ENCODE measurements at places on chromosomes 11 and 22.

DNA sequence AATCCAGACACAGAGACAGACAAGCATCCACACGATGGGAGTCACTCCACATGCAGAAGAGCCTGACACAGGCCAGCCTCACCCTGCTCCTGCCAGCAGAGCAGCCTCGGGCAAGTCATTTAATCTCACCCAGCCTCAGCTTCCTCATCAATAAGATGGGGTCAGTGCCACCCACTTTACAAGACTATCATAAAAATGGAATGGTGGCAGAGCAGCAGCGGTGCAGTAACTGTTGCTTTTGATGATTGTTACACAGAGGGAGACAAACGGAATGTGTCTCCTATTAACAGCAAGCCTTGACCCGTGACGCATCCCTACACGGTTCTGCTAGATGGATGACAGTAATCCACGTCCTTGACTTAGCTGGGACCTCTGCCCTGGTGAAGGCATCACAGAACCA lies 26.0 kb upstream of the ARFGAP3 start:
- DNase-seq: no peak

- no peak for DNase-seq
Measured at GRCh38 chr11:85595285-85595884, 31.8 kb downstream of the DLG2 start.

- no peak for DNase-seq
Measured at GRCh38 chr22:37207981-37208380, 4.3 kb downstream of the SSTR3 start.

- DNase-seq: no peak
Measured at GRCh38 chr11:69915151-69915500, 95.9 kb upstream of the FGF3 start.

DNA sequence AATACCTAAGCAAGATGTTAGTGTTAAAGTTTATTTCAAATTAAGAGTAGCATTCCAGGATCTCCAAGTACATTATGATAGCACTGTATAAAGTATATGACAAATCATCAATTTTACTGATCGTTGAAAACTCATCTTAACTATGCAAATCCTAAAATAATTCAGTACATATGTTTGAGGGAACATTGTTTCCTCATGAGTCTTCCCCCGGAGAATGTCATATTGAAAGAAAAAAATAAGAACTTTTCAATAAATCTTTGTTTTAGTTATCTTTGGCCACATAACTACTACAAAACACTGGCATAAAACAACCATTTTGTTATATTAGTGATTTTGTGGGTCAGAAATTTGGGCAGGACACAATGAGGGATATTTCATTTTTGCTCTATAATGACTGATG lies 135.4 kb downstream of the METTL15 start:
- no peak for DNase-seq

DNA sequence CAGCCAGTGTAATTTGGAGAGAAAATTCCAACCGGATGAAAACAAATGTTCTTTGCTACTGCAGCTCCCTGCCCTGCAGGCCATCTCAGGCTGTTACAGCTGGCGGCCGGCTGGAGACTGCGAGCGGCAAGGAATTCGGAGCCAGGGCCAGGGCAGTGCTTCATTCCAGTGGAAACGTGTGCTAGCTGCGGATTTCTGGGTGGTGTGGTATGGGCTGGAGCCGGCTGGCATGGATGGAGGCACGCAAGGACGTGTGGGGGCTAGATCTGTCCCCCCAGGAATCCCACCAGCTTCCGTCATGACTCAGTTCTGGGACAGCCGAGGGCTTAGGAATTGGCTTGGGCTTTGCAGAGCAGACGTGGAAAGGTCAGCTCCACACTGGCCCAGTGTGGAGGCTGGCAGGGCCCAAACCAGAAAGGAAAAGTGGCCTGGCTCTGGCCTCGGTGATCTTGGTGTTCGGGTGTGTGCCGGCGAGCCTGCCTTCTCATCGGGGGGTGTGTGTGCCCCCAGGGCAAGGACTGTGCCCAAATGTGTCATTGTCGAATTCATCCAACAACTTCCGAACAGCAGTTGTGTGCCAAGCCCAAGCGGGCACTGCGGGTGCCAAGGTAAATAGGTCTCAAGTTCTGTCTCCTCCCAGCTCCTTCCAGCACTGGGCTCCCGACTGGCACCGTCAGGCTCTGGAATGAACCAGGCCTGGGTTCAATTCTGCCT lies 48.1 kb upstream of the SHISAL1 start:
- no peak for DNase-seq

- no peak for DNase-seq
Measured at GRCh38 chr11:95363708-95364107, 132.7 kb upstream of the SESN3 start.

- no peak for DNase-seq
Measured at GRCh38 chr11:35089666-35090065, 49.3 kb upstream of the CD44 start.

DNA sequence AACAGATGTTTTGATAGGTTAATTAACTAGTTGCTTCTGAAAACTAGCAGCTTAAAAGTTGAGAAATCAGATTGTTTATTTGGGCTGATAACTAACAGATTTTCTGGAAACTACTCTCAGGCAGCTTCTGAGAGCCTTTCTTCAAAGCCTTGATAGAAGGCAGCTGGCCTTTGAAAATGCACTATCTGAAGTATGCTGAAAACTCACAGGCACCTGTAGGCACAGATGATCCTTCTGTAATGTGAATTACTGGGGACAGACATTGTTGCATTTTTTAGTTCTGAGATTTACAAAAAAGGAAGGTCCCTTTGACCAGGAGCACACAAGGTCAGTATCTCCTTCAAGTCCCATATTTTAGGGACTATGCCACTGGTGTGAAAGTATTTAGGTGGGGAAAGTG lies 460.8 kb upstream of the CNTN5 start:
- no peak for DNase-seq

- DNase-seq: no peak
Measured at GRCh38 chr11:46381048-46381818, at the start of gene MDK. Gene MDK (plus strand): TSS chr11:46381669. CDS start chr11:46382058, 389 bp downstream.

DNA sequence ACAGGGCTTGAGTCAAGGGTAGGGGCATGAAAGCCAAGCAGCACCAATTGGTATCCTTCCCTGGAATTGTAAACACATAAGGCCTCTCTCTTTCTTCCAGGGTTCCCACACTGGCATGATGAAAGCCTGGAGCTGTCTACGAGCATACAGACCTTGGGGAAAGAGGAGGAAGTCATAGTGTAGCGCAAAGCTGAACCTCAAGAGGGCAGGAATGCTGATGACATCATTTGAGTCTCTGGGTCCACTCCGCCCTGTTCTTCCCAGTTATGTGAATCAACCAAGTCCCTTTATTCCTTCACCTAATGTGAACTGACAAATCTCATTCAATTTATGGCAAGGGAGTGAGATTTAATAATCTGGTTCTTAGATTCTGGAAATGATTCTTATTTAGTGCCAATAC lies 266.4 kb upstream of the NCAM1 start:
- no peak for DNase-seq

DNA sequence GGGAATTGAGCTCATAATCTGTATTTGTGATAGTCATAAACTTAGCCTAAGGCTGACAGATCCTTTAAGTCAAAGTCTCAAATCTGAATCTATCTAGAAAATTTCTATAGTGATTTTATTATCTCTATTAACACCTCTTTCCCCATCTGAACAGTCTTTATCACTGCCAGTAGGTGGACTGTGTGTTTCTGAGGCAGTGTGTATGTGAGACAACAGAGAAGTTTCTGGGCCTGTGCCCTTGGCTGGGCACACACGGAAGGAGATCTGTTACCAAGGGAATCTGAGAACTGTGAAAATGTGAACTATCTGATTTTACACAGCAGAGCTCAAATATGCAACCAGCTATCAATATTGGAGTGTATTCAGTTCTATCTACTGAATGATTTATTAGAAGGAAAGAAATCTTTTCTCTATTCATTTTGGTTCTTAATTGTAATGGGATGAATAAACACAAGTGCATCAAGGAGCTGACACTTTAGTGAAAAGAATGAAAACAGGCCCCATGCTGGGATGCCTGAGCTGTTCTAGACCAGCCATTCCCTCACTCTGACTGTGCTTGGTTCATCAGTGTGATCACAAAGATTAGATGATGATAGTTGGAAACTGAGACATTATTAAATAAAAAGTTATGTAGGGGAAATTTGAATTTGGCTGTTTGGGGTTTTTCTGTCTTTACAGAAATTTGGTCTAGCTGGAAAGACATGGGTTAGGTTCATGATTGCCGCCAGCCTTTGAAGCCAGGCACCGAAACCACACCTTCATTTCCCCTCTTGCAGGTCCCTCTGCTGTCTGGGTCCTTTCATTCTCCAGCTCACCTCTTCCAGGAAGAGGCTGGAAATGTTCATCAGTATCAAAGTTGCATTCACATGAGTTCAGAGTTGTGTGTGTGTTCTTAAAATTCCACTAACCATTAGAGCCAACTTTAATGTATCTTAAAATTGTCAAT lies 68.1 kb downstream of the LIF start:
- peak; percentile 31 for DNase-seq

DNA sequence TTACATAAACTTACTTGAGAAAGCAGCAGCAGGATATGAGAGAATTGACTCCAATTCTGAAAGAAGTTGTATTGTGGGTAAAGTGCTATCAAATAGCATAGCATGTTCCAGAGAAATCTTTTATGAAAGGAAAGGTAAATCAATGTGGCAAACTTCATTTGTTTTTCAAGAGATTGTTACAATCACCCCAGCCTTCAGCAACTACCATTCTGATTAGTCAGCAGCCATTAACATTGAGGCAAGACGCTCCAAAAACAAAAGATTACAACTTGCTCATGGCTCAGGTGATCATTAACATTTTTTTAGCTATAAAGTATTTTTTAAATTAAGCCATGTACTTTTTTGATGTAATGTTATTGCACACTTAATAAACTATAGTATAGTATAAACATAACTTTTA lies 357.2 kb downstream of the TMEM135 start:
- no peak for DNase-seq

DNA sequence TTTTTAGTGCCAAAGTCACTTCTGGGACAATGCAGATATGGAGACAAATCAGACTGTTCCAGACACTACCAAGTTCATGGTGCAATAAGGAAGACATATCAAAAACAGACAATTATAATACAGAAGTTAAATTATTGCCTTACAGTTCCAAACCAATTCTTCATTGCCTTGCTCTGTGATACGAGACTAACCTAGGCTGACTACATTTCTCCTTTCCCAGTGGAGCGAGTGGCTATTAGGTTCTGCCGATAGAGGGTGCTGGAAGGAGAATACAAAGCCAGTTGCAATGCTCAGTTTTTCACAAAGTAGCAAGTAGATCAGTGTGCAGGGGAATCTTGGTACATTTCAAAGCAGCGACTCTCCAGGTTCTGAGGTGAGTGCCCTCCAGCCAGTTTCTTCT lies 67.8 kb downstream of the FAM168A start:
- no peak for DNase-seq

DNA sequence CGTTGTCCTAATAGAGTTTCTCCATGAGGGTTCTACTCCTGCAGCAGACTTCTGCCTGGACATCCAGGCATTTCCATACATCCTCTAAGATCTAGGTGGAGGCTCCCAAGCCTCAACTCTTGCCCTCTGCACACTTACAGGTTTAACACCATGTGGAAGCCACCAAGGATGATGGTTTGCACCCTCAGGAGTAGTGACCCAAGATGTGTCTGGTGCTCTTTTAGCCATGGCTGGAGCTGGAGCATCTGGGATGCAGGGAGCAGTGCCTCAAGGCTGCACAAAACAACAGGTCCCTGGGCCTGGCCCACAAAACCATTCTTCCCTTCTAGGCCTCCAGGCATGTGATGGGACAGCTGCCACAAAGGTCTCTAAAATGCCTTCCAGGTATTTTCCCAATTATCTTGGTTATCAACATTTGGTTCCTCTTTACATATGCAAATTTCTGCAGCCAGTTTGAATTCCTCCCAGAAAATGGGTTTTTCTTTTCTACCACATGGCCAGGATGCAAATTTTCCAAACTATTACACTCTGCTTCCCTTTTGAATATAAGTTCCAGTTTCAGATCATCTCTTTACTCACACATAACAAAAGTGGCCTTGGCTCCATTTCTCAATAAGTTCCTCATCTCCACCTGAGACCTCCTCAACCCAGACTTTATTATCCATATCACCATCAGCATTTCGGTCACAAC lies 69.5 kb upstream of the GNAZ start:
- DNase-seq: no peak

- DNase-seq: no peak
Measured at GRCh38 chr22:31080164-31080847, 812 bp upstream of the SMTN start.

GRCh38 chr22:29691636-29692326 lies 28.0 kb upstream of the CABP7 start:
- no peak for DNase-seq

GRCh38 chr22:46061501-46062231 lies 84.7 kb upstream of the WNT7B start:
- DNase-seq: no peak

DNA sequence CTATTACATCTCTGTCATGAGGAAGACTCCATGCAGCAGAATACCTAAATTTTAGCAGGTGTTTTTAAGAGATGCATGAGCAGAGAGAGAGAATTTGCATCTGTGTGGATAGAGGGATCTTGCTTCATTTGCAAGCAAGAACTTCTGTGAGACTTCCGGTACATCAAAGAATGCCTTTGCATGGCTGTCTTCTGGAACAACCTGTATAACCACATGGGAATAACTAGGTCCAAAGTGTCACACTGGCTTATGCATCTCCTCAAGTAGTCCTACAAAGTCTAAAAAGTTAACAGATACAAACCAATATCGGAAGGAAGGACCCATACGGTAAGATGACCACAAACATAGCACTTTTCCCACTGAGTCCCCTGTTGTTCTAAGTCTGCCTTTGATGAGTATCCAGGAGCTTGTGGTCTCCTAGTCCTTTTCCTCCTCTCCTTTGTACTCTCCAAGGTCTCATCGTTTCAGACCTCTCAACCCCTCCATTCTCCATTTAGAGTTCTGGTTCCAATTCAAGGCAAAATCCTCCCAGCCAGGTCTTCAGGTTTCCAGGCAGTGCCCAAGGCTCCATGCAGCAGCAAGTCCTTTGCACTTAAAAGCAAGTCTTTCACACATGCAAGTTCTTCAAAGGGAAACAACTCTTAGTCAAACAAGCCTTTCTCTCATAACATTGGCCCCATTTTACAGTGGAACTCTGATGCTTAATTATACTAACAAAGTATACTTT lies 581.7 kb upstream of the ARHGAP42 start:
- no peak for DNase-seq

DNA sequence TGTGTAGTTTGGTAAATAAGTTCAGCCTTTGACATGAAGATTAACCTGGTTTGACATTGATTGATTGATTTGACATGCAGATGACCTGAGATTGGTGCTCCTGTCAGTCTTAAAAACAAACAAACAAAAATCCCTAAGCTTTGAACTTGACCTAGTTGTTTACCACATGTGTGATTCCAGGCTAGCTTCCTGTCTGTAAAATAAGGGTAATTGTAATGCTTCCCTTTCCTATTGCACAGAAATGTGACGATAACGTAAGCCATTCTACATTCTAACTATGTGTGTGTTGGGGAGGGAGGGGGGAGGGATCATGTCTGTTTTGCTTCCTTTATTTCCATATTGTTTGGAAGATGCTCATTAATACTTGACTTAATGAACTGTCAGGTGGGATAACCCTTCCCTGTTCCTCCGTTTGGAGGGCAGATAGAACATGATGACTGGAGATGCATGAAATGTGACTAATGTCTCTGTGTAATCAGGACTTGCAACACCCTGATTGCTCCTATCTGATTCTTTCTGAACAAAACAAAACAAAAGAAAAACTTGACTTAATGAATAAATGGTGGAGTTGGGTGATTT lies 106.1 kb upstream of the CLMP start:
- DNase-seq: no peak

GRCh38 chr22:46770726-46771125 lies 8.3 kb downstream of the TBC1D22A start:
- DNase-seq: no peak
